CD4-positive, alpha-beta T cell treated with Interleukin-2 at 100 ng/mL for 4 hours (primary cell): ENCODE measurements at places on chromosomes 6 and 20.

GRCh38 chr6:16670617-16671051, 90.6 kb downstream of the ATXN1 start:
- no peak for DNase-seq

DNA sequence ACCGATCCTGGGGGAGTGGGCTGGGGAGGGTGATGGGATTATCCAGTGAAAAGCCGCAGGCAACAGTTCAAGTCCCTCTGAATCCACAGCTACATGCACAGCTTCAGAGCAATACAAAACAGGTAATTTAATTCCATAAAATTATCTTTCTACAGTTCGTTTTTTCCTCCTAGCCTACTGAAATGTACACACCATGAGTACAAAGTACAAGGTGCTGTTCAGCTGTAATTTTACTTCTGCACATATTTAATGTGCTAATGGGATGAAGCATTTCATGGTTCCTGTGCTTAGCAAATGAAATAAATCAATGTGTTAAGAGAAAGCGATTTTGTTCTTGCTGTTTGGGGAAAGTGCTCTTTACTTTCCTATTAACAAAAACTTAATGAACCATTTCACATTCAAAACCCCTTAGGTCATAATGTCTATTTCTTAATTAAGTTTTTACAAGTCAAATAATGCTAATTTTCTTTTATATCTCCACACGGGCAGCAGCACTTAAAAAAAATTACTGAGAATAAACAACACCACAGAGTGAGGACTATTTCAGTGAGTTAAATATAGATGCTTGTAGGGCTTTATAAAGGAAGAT, 71.8 kb downstream of the INSM1 start:
- no peak for DNase-seq

DNA sequence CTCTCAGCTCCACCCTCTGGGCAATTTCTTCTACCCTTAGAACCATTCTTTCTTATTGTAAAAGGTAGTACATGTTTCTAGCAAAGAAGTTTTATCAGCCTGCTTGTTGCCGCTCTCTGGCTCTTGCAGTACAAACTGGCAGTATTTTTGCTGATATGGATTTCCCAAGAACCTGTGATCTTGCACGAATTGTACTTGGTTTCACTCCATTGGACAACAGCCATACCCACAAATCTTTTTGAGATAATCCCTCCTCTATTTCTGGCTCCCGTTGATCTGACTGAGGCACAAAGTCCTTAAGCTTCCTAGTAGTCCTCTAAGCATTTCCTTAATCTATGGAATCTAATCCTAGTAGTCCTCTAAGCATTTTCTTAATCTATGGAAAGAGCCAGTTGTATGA, 487.0 kb upstream of the PTCHD4 start:
- no peak for DNase-seq

GRCh38 chr6:47348316-47348863, 38.7 kb upstream of the TNFRSF21 start:
- no peak for DNase-seq

DNA sequence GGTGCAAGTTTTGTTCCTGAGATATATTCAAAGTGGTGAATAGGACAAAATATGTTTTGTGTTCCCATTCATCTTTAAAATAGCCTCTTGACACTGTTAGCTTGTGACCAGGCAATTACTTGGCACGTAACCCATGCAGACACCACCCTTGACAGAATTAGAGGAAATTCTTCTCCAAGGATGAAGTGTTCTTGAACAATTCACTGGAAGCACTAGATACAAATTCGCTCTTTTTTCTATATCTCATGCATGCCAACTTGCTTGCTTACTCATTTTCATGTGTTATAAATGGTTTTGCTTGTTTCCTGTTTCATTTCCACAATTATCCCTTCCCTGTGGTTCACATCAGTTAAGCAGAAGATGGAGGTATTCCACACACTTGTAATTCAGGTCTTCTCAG, 105.2 kb upstream of the MAN1A1 start:
- no peak for DNase-seq

- DNase-seq, result no peak
These were observed 193.6 kb downstream of the JARID2 start for GRCh38 chr6:15439410-15440025.

GRCh38 chr6:100461278-100461916, 3.3 kb downstream of the SIM1 start:
- DNase-seq, result no peak

- no peak for DNase-seq
These were observed 42.7 kb downstream of the CD2AP start for GRCh38 chr6:47520282-47520681.

DNA sequence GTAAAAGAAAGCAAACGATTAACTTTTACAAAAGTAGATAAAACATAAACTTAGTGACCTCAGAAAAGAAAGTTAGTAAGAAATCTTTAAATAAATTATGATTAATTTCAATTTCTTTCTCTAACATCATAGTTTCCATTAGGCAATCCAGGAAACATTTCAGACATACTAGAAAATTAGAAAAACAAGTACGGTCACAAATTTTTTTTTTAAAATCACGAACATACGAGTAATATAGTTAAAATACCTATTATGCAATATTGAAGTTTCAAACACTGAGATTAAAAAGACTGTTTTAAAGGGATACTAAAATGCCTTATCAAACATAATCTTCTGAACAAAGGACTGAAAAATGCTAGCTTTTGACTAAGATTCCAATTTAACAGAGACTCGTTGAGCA, 26.2 kb downstream of the NOL7 start:
- DNase-seq, result no peak

DNA sequence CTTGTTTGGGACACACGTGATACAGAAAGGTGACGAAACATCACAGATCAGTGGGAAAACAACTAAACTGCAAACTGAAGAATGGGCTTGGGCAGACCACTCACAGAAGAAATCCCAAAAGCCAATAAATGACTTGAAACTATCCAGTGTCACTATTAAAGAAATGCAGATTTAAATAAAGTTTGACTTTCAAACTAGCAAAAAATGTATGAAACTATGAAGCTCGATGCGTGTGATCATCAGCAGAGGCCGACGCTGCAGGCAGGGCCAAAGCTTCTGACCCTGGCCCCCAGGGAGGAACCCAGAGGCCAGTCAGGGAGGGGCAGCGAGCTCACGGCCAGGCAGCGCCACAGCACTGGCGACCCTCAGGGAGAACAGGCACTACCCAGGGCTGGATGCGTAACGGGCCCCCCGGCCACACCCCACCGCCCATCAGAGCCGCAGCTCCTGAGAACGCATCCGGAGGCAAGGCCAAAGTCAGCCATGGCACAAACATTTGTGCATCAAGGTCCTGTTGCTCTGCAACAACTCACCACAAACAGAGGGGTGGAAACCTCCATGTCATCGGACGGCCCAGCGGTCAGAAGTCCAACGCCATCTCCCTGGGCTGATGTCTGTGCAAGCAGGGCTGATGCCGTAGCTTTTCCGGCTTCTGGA, 94.1 kb downstream of the YTHDF1 start:
- DNase-seq, result no peak

DNA sequence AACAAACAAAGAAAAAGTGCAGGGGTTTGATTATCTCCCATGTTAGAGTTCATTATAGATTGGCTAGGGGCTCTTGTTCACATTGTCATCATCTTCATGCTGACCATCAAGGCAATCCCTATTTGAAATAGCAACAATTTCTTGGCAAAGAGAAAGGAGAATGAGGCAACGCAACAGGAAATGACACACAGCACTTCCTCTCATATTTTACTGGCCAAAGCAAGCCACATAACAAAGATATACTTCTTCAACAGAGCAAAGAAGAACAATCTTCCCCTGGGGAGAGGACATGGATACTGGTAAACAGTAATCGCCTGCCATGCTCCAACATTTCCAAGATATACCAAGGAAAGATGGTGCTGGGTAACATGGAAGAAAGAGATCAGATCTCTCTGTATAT, 29.8 kb downstream of the EPM2A start:
- no peak for DNase-seq

GRCh38 chr6:153842491-153842890, 196.5 kb upstream of the OPRM1 start:
- no peak for DNase-seq

GRCh38 chr20:36549942-36550789, 8.8 kb downstream of the MYL9 start:
- no peak for DNase-seq

DNA sequence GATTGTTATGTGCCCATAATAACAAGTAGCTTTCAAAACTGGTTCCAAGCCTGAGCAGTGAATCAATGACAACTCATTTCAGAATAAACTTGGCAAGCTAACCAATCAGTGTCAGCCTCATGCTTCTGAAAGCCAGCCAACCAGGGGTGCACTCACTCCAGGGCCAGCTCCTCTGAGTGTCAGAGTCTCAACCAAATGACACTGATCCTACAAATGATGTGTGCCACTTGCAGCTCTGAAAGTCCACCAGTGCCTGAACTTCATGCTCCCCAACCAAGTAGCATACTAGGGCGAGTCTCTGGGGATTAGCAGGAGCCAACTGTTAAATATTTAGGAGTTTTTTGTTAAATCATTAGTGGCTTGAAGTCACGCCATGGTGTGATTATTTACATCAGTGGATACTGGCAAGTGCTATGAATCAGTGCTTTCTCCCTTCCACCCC, 4.5 kb downstream of the IYD start:
- DNase-seq, result no peak

DNA sequence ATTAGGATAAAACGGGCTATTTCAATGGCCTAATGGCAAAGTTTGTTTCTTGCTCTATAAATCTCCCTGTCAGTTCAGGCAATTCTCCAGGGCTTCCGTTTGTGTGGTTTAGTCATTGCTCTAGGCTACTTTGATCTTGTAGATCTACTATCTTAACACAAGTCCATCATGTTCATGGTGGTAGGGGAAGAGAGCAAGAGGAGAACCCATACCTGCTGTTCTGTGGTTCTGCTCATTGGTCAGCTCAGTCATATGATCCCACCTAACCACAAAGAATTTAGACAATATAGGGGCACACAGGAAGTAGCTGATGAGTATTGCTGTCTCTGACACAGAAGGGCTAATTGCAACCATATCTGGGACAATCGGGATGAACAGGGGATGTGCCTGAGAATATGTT, 4.9 kb upstream of the DEK start:
- DNase-seq, result peak; percentile 16

DNA sequence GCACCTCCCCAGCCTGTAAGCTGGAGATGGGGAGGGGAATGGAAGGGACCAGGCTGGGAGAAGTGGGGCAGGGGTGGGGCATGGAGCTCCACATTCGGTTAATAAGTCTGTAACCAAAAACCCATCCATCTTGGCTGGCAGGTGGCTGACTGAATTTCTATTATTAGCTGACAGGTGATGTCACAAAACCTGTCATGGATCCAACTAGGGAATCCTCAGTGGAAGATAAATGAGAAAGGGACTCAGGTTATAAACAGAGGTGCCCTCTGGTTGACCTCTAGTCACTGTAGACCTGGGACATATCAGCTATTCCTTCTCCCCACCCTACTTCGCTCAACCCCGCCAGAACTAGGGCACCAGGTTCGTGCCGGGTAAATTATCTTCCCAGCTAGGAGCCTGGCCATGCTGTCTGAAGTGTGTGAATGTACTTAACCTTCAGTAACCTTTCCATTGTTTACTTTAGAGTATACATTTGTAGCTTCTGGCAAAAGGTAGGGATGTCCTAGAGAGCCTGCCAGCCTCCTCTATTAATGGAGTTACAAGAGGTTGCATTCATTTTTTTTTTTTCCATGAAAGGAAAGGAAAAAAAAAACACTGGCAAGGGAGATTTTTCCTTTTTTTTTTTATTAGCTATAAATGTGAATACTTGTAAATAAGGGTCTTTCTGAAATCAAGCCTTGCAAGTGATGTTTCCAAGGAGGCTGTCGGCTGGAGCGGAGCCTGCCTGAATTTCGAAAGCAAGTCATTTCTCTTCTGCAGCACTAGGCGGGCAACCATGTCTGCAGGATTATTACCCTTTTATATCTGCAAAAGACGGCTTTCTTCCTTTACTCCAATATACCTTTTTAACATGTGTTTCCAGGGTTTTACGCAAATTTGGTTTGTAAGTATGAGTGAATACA, 135.9 kb downstream of the TMEM242 start:
- no peak for DNase-seq

DNA sequence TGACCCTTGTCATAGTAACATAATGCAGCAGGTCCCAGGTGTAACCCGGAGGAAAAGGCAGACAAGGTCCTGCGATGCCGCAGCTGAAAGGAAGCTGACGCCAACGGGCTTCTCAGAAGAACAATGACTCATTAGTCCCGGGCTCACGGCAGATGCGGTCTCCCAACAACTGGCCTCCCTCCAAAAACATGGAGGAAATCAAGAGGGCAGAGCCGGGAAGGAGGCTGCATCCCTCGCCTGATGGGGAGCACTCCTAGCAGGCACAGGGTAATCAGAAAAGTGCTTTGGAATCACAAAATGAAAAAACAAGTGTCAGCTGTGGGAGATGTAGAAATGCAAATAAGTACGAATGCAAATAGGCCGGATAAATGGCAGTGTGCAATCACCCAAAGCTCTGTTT, 165.2 kb upstream of the AGPAT4 start:
- DNase-seq, result no peak

GRCh38 chr6:148967541-148967956, 220.7 kb downstream of the UST start:
- no peak for DNase-seq

DNA sequence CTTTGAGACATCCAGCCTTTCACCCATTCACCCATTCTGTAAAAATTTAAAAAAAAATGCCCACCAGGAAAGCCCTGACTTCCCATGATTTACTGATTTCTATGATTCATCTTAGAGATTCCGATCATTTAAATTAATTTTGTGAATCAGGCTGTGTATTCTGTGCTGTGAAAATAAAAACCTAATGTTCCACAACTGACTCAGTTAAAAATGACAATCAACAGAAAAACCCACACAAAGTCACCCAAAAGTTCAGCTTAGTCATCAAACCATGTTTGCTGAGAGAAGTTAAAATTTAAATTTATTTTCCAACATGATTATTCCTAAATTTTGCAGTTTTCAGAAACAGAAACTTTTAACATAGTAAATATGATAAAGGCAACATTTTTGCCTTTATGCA, 509.9 kb downstream of the TENT5A start:
- DNase-seq, result no peak

- DNase-seq, result no peak
These were observed 4.9 kb upstream of the TOX2 start for GRCh38 chr20:43909720-43910119.

DNA sequence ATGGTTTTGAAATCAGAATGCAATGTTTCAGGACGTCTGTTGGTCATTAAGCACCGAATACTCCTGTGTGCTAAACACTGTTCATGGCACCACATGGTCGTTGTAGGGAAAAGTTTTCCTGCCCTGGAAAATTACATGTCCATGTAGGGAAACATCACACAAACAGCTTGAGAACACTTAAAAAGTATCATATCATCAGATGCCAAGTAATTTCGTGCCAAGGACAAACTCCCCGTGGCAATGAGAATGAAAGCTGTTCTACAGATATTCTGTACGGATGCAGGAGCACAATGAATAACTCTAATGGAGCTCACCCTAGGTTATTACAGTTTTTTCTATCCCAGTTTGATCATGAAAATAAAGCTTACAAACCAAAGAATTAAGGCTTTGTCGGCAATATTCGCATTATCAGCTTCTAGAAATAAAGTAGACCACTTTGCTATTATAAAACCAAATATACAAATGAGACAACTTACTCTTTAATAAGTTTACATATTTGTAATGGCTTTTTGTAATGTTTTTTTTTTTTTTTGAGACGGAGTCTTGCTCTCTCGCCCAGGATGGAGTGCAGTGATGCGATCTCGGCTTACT, 4.6 kb upstream of the DST start:
- DNase-seq, result no peak

GRCh38 chr6:54415517-54415916, 107.3 kb downstream of the TINAG start:
- DNase-seq, result no peak
